ENCODE measurements at places on chromosomes 5 and 9.

DNA sequence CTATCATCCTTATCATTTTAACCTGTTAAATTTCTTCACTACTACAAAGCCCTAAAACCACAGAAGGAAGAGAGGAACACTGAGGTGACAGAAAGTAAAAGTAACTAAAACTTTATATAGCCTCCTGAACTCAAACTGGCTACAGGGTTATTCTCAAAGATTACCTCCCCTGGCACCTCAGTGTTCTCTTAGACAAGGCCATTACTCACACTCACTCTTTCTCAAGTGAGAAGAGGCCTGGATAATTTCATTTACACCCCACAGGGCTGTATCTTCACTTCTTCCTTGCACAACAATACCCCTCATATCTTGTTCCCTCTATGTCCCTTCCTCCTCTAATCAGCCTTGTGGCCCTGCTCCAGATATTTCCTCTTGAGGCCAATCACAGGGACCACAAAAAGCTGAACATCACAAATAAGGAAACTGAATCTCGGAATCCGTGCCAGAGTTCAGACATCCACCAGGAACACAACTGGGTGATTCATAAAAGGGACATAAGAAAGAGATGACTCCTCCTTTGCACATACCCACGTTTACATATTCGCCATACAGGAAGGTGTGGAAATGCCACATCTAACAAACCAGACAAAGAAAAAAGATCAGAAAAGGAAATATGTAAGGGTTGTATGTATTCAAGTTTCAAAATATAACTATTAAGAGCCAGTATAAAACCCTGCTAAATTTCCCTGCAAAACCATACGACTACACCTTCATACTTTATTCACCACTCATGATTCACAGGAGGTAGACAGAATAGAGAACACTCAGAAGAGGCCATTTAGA, 1.7 kb upstream of the KLHL3 start:
- no peak for DNase-seq

- no peak for DNase-seq
These were observed 98.6 kb downstream of the AMBP start for GRCh38 chr9:113979343-113980127.

GRCh38 chr9:134442486-134443173, 116.4 kb downstream of the RXRA start:
- DNase-seq: no peak

DNA sequence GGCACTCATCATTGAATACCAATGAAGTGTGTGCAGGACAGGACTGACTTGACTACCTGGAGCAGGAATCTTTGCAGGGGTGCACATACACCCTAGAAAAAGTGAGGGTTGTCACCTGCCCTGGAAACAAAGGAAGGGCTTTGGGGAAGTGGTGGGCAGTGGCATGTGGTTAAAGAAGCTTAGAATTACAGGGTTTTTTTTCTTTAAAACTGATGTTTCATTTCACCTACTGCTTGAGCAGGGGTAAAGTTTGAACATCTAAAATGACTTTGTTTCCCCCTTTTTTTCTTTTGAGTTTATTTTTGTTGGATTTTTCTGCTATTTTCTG, 2.0 kb upstream of the KDM3B start:
- no peak for DNase-seq

- no peak for DNase-seq
These were observed 208.4 kb upstream of the TBCA start for GRCh38 chr5:77984587-77984986.

DNA sequence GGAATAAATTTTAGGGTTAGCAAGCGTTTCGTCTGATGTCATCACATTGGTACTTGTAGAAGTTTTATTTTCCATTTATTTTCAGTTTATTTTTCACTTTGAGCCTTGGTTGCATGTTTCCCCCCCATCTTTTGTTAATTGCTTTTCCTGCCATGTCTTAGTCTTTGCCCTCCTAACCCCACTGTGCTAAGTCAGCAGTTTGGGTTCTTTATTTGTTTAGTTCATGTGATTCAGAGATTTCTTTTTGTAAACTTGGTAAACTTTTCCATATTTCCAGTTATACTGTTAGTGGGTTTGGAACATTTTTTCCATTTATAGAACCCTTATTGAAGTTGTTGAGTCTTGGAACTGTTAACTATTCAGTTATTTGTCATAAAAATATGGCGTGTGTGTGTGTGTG, 252.9 kb upstream of the ANKH start:
- no peak for DNase-seq
